ENCODE measurements at places on chromosomes 3 and 15. TPM values are rescaled to one million over a fixed set of nuclear protein-coding genes. Genes with fewer than 3 reads are reported as not detected.
A peak's percentile ranks its signal among the peaks of the same experiment; 100 is the strongest.

Gene NBEAL2
- 64.0 TPM for total RNA-seq

- no peak overlapping the region for H3K4me3 ChIP-seq
- peaks cover 13% of the 10 kb centered on the region for H3K4me1 ChIP-seq
- H3K27ac ChIP-seq, result no peak overlapping the region
- no peak for DNase-seq
Measured at GRCh38 chr15:89758283-89758682, 7.2 kb upstream of the MESP1 start.

GRCh38 chr3:102037209-102037608 lies 187.9 kb downstream of the NFKBIZ start:
- peaks cover 5% of the 10 kb centered on the region for H3K4me1 ChIP-seq
- peaks cover 5% of the 10 kb centered on the region for H3K27me3 ChIP-seq
- no peak for DNase-seq
- peaks cover 28% of the 10 kb centered on the region for H3K36me3 ChIP-seq

DNA sequence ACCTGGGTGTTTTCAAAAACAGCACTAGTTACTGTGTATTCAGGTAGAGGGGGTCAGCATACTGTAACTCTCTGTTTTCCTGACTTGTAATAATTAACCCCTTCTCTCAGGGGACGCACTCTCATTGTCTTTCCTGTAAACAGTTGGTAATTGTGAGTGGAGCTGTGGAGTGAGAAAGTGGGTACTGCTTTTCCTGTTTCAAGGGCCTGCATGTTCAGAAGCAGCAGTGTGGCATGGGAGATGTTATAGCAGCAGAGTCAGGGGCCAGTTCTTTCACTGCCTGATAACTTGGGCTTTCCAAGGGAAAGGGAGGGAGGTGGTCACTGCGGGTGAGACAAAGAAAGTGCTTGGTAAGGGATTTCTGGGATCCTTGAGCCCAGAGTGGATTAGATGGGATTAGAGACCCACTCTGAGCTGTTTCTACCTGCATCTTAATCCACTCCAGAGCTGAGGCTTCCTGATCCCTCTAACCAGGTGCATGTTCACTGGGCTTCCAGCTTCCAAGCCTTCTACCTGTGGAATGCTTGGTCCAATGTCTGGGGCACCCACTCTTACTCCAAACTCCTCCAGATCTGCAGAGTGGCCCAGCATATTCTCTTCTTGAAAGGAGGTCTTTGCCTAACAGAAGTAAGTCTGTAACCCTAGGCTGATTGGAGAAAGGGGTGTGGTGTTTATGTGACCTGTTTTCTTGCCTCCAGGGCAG lies 105.2 kb downstream of the RPLP1 start:
- no peaks in the 10 kb centered on the region for H3K36me3 ChIP-seq
- no peaks in the 10 kb centered on the region for H3K27me3 ChIP-seq
- DNase-seq, result no peak
- no peak overlapping the region for H3K27ac ChIP-seq

DNA sequence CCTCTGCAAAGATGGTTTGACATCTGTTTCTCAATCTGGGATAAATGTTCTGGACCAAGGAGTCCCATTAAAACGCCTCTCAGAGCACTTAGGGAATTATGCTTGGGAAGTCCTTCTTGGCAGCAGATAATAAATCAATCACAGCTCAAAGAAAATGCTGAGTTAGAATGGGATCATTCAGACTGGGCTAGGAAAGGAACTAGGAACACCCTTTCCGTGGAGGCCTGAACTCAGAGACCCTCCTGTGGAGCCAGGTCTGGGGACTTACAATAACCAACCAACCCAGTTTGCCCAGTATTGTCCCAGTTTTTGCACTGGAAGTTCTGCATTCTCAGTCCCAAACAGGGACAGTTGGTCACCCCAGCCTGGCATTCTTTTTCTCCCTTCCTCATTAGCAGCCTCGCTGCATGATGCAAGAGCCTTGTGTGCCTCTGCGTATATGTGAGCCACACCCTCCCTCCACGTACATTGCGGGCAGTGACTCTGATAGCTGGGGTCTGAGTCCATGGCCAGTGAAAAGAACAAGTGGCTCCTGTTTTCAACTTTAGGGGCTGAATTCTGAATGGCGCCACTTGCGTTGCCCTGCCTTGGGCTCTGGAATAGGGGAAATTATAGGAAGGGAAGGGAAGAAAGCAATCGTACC lies 88.7 kb downstream of the SEMA5B start:
- H3K4me3 ChIP-seq, result no peak overlapping the region
- no peak overlapping the region for H3K27ac ChIP-seq
- H3K36me3 ChIP-seq, result no peaks in the 10 kb centered on the region
- peaks cover 3% of the 10 kb centered on the region for H3K4me1 ChIP-seq
- H3K27me3 ChIP-seq, result peaks cover 3% of the 10 kb centered on the region
- DNase-seq, result no peak

- DNase-seq, result no peak
- no peaks in the 10 kb centered on the region for H3K27me3 ChIP-seq
- H3K36me3 ChIP-seq, result peaks cover 10% of the 10 kb centered on the region
- H3K4me3 ChIP-seq, result no peak overlapping the region
- peaks cover 3% of the 10 kb centered on the region for H3K4me1 ChIP-seq
- H3K27ac ChIP-seq, result no peak overlapping the region
Measured at GRCh38 chr3:7437231-7437630, 576.3 kb downstream of the GRM7 start.

GRCh38 chr3:23455084-23455483 lies 252.0 kb downstream of the UBE2E2 start:
- H3K27me3 ChIP-seq, result no peaks in the 10 kb centered on the region
- H3K4me1 ChIP-seq, result peaks cover 24% of the 10 kb centered on the region
- H3K27ac ChIP-seq, result peak overlapping the region; percentile 35
- no peak overlapping the region for H3K4me3 ChIP-seq

GRCh38 chr15:29734917-29735572 lies 87.2 kb downstream of the TJP1 start:
- H3K27ac ChIP-seq, result no peak overlapping the region
- H3K27me3 ChIP-seq, result no peaks in the 10 kb centered on the region
- no peak for DNase-seq
- no peak overlapping the region for H3K4me3 ChIP-seq

DNA sequence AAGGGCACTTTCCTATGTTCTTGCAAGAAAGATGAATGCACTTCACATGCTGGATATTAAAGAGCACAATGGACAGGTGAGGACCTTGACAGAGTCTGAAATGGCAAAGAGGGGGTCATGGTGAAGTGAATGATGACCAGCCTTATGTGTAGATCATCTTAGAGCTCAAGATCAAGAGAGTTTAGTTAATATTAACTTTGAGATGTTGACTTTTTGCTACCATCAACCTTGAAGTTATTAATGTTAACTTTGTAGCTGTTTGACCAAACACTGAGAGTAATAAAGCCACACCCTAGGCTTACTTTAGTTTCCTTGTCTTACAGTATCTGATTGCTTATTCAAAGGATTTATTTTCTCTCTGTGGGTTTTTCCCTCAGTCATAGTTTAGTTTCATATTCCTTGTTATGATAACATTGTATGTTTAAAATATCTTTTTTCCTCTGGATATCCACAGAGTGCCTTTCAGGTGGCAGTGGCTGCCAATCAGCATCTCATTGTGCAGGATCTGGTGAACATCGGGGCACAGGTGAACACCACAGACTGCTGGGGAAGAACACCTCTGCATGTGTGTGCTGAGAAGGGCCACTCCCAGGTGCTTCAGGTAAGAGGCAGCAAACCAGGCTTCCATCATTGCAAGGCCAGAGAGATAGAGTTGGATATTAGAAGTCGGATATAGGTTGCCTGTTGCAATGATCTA lies 5.4 kb downstream of the NFKBIZ start:
- H3K4me1 ChIP-seq, result peaks cover 12% of the 10 kb centered on the region
- no peaks in the 10 kb centered on the region for H3K27me3 ChIP-seq
- H3K36me3 ChIP-seq, result peaks cover 81% of the 10 kb centered on the region

GRCh38 chr15:93040288-93041158 lies 48.5 kb downstream of the RGMA start:
- H3K27ac ChIP-seq, result no peak overlapping the region
- H3K36me3 ChIP-seq, result peaks cover 21% of the 10 kb centered on the region
- H3K4me1 ChIP-seq, result peaks cover 15% of the 10 kb centered on the region
- H3K4me3 ChIP-seq, result no peak overlapping the region
- DNase-seq, result peak; percentile 6
- H3K27me3 ChIP-seq, result no peaks in the 10 kb centered on the region

GRCh38 chr3:11558002-11558401 lies 85.7 kb downstream of the VGLL4 start:
- peaks cover 9% of the 10 kb centered on the region for H3K4me1 ChIP-seq
- DNase-seq, result no peak
- H3K27me3 ChIP-seq, result no peaks in the 10 kb centered on the region
- peak overlapping the region; percentile 44 for H3K27ac ChIP-seq
- H3K36me3 ChIP-seq, result peaks cover 14% of the 10 kb centered on the region
- H3K4me3 ChIP-seq, result no peak overlapping the region

GRCh38 chr15:99556011-99556410 lies 9.8 kb upstream of the MEF2A start:
- no peaks in the 10 kb centered on the region for H3K36me3 ChIP-seq
- no peak overlapping the region for H3K4me3 ChIP-seq
- H3K4me1 ChIP-seq, result no peaks in the 10 kb centered on the region
- no peaks in the 10 kb centered on the region for H3K27me3 ChIP-seq
- no peak for DNase-seq

- no peaks in the 10 kb centered on the region for H3K4me1 ChIP-seq
- H3K27ac ChIP-seq, result no peak overlapping the region
- no peaks in the 10 kb centered on the region for H3K27me3 ChIP-seq
- H3K36me3 ChIP-seq, result no peaks in the 10 kb centered on the region
Measured at GRCh38 chr3:40653878-40654277, 129.1 kb downstream of the ZNF621 start.

GRCh38 chr3:129756871-129757270 lies 136.6 kb downstream of the TMCC1 start:
- H3K4me3 ChIP-seq, result no peak overlapping the region
- peaks cover 20% of the 10 kb centered on the region for H3K36me3 ChIP-seq
- no peak overlapping the region for H3K27ac ChIP-seq
- DNase-seq, result no peak
- no peaks in the 10 kb centered on the region for H3K27me3 ChIP-seq

DNA sequence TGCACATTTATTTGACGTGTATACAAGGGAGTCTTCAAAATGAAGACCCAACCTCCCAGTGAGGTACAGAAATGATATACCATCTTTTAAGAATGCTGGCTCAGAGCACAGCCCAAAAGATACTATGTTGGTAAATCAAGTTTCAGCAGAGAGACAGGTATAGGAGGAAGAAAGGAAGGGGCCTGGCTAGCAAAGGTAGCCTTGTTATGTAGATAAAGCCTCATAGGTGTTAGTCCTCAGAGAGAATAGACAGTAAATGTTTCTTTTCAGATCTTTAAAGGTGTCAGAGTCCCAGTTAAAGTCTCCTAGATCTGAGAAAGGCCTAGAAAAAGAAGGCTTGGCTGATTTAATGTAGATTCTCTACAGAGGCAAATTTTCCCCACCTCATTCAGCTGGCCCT lies 213.8 kb downstream of the SI start:
- no peak for DNase-seq
- H3K4me3 ChIP-seq, result no peak overlapping the region

- no peak overlapping the region for H3K4me3 ChIP-seq
- no peaks in the 10 kb centered on the region for H3K36me3 ChIP-seq
- no peaks in the 10 kb centered on the region for H3K27me3 ChIP-seq
- no peak overlapping the region for H3K27ac ChIP-seq
- DNase-seq, result no peak
- H3K4me1 ChIP-seq, result peaks cover 26% of the 10 kb centered on the region
Measured at GRCh38 chr15:73794443-73795133, 41.4 kb upstream of the INSYN1 start.

DNA sequence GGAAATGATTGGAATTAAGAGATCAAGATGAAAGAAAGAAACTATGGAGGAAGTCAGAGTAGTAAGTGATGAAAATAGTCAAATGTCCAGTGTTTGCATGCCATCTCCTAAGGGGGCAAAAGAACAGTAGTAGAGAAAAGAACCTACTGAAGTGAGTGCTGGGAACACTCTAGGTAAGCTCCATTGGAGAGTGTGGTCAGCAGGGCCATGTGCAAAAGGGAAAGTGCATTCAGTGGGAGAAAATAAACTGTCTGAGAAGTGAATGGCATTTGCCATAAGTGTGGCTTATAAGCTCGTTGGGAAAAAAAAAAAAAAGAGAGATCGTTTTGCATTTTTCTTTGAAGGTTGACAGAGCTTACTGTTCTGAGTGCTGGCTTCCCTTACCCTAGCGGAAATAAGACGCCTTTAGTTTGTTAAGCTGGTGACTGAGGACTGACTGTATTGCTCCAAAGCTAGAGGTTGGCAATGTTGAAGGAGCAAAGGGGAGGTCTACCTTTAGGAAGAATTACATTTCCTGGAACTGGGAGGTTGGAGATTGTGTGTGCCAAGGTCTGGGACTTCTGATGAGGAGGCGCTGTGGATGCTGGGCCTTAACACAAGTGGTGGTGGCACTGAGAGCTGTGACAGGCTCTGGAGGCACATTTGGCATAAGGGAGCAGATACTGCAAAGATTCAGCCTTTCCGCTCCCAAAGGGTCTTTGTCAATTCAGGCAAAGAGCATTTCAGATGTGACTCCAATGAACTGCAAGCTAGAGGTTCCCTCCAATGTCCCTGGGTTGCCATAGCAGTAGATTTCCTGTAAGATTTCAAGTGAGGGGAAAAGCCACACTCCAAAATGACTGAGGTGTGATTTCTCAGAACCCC lies 287.8 kb upstream of the SATB1 start:
- no peaks in the 10 kb centered on the region for H3K36me3 ChIP-seq
- H3K27ac ChIP-seq, result no peak overlapping the region
- peaks cover 9% of the 10 kb centered on the region for H3K4me1 ChIP-seq
- no peak for DNase-seq

- no peaks in the 10 kb centered on the region for H3K27me3 ChIP-seq
- H3K4me1 ChIP-seq, result peaks cover 7% of the 10 kb centered on the region
- H3K36me3 ChIP-seq, result no peaks in the 10 kb centered on the region
Measured at GRCh38 chr15:60417112-60417511, 19.3 kb upstream of the ANXA2 start.

Gene ZBTB38
- total RNA-seq, result 11.6 TPM

Gene DBR1
- 18.8 TPM for total RNA-seq

- no peak for DNase-seq
- H3K27ac ChIP-seq, result no peak overlapping the region
- no peak overlapping the region for H3K4me3 ChIP-seq
- no peaks in the 10 kb centered on the region for H3K36me3 ChIP-seq
- no peaks in the 10 kb centered on the region for H3K27me3 ChIP-seq
Measured at GRCh38 chr3:150653110-150653561, 50.0 kb downstream of the SELENOT start.

Gene VGLL3
- 10.4 TPM for total RNA-seq

Measured in WTC11 (cell line).